ENCODE measurements at places on chromosomes 1 and 21. TPM values are rescaled to one million over a fixed set of nuclear protein-coding genes. Genes with fewer than 3 reads are reported as not detected.

DNA sequence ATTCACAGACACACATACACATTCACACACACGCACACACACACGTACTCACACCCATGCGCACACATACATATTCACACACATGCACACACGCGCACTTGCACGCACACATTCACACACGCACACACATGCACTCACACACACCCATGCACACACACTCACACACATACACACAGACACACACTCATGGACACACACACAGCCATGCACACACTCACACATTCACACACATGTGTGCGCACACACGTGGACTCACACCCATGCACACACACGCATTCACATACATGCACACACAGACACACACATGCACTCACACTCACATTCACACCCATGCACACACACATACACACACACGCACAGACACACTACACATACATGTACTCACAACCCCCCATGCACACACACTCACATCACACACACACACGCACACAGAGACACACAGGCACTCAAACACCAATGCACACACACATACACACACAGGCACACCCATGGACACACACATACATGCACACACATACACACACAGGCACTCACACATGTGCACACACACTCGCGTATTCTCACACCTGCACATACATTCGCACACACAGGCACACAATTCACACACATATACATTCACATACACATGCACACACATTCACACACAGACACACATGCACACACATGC is 589.1 kb downstream of the PTPRU start:
- no peak for DNase-seq

DNA sequence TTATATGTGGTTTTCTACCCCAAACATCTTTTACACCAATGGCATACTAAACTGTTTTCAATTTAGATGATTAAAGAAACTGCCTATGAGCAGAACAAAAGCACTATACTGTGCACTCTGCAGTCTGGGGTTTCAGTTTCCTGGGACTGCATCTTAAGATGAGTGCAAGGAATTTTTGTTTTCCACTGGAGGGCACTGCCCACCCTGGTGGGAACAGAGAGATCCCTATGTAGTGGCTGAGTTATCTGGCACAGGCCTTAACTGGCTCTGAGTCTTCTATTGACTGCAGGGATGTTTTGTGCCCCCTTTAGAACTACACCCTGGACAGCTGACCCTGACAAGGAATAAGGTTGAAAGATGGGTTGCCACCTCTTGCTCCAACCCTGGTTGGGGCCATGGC is 12.0 kb downstream of the PROK1 start:
- DNase-seq = no peak

DNA sequence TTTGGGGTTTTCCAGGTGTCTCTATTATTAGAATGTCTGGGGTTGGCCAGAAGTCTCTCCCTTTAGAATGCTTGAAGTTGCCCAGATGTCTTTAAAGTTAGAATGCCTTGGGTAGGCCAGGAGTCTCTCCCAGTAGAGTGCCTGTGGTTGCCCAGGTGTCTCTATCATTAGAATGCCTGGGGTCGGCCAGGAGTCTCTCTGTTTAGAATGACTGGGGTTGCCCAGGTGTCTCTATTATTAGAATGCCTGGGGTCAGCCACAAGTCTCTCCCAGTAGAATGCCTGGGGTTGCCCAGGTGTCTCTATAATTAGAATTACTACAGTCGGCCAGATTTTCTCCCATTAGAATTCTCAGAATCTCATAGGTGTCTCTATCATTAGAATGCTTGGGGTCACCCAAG is 55.2 kb downstream of the RNF187 start:
- DNase-seq = no peak

DNA sequence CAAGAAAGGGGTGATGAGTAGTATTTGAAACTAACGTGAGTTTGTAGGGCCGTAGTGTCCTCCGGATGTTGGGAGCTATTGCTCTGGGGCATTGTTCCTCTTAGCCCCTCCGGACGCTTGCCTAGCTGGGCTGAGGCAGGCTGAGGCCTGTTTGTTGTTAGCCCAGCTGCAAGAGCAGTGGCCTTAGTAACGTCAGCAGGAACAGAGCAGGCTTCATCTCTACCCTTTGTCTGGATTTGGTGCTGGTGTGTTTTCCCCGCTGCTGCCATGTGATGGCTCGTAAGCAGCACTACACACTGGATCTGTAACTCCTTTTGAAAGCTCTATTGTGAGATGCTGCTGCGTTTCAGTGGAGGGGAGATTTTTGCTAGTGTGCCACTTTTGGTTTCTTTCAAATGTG is 57.6 kb downstream of the DNM3 start:
- no peak for DNase-seq

- no peak for DNase-seq
Observed at GRCh38 chr1:234619794-234620247, 9.8 kb upstream of the IRF2BP2 start.

DNA sequence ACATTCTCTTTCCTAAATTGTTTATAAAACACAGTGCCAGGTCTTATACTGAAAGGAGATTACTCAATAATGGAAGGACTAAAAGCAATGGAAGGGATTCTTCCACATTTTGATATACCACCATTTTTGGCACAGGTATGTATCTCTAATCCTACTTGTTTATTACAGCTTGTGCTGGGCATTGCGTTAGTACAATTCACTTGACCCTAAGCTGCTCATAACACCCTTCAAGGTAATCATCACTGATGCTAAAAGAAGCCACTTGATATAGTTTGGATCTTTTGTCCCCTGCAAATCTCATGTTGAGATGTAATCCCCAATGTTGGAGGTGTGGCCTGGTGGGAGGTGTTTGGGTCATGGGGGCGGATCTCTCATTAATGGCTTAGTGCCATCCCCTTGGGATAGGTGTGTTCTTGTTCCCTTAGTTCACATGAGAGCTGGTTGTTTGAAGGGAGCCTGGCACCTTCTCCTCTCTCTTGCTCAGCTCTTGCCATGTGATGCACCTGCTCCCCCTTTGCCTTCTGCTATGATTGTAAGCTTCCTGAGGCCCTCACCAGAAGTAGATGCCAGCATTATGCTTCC is 71.1 kb downstream of the NIBAN1 start:
- DNase-seq = no peak

DNA sequence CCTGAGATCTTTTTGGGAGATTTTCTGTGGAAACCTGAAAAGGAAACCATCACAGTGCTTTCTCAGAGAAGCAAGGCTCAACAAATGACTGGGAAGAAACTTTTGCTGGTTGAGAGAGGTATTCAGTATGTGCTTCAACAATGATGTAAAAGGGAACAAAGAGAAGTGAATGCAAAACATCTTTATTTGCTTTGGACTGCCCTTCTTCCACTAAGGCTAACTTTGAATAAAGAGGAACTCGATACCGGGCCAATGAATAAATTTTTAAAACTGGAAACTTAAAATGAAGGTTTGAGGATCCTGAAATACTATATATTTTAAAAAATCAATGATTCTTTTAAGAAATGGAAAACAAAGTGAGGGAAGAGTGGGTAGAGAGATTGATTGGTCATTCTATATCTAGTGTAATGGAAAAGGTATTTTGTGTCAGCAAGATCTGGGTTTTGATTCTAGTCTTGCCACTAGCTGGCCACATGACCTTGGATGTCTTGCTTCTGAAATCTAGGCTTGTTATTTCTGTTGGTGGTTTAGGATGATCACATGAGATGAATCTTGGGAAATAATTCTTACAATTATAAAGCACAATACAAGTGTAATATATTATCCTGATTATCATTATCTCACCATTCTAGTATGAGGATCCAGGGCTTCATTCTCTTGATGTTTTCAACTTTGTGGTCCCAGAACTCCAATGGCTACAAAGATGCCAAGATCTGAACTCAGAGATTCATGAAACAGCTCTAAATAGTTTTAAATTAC is 34.6 kb upstream of the APOBEC4 start:
- no peak for DNase-seq

GRCh38 chr1:8701794-8702471 is 115.5 kb downstream of the RERE start:
- no peak for DNase-seq

DNA sequence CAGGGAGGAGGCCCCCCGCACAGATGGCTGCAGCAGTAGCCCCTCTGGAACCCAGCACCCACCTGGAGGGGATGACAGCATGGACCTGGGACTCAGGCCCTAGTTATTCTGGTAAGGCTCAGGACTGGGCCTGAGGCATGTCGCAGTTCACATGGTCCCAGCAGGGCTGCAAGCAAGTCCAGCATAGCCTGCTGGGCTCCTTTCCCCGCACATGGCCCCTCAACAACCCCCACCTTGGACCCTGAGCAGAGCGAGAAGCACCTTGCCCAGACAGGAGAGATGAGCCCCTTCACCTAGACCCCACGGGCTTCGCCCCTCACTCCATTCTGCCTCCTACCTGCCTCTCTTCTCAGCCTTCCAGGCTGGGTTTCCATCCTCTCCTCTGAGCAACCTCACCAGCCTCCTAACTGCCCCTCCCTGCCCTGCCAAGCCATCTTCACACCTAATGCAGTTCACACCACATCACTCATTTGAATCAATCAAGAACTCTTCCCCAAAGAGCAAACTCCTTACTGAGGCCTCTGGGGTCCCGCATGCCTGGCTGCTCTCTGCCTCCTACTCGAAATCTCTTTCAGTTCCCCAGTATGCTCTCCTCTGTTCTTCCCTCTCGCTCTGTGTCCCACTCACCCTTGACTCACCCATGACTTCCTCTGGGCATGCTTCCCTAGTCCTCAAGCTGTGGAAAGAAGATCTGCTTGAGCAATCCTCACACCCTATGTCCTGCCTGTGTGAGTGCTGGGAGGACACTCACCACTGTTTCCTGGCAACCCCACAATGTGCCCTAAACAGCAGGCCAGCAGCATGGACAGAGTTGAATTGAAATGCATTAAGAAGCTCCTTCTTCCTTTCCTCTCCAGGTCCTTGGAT is 9.4 kb upstream of the THEMIS2 start:
- no peak for DNase-seq

DNA sequence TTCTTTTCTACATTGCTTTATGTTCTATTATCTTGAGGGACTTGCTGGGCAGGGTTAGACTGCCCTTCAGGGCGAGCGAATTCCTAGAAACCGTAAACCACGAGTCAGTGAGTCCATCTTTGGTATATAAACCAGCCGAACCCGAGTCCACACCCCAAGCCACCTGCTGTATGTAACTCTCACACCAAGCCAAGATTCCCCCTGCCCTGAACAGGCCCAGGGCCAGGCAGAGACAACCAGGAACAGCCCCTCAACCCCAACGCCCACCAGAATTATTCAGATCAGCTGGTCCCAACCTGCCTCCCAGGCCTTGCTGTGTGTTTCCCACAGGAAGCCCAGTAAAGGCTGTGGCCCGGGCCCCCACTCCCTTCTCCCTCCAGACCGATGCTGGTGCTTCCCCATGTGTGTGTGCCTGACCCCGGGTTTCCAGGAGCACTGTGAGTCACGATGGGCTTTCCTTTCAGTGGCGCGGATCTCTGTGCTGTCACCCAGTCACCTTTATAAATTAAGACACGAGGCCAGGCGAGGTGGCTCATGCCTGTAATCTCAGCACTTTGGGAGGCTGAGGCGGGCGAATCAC is 17.1 kb downstream of the KIF17 start:
- no peak for DNase-seq

GRCh38 chr1:208280681-208281450 is 36.7 kb upstream of the PLXNA2 start:
- DNase-seq = no peak

GRCh38 chr1:183987593-183988318 is 49.8 kb downstream of the COLGALT2 start:
- DNase-seq = no peak

DNA sequence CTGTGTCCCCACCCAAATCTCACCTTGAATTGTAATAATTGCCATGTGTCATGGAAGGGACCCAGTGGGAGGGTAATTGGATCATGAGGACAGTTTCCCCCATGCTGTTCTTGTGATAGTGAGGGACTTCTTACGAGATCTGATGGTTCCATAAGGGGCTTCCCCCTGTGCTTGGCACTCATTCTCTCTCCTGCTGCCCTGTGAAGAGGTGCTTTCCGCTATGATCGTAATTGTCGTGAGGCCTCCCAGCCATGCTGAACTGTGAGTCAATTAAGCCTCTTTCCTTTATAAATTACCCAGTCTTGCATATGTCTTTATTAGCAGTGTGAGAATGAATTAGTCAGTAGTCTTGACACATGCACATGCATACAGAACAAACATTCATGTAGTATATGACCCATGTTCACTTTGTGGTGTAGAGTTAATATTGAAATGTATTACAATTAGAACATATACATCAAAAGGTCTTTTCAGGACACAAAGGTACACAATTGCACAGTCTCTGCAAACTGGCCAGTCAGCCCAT is 16.9 kb upstream of the IFI16 start:
- DNase-seq = no peak

GRCh38 chr1:231272880-231273279 is 31.9 kb downstream of the GNPAT start:
- DNase-seq = no peak

DNA sequence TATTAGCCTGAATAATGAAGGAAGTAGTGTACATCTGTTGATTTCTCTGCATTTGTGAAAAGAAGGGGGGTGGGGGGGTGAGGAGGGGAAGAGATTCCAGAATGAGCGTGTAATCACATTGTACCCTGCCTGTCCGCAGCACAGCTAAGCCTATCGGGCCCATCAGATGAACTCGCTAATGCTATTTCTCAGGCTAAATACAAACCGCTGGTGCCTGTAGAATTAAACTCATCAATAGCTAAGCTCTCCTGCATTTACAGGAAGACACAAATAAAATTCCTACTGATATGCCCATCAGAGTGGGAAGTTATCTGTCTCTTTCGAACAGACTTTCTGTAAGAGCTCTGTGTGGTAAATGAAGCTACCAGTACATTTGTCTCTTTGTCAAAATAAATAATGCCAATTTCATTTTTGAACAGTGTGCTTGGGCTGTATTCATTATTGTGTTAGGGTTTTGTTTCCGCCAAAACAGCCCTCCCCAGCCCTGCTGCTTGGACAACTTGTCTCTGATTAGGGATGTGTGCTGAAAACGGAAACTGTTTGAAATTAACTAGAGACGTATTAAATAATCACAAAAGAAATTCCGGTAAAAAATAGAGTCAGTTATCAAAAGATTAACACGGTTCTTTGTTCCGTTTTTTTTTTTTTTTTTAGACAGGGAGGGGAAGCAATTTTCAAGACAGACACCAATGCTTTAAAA is 305.4 kb downstream of the TTLL7 start:
- no peak for DNase-seq

- DNase-seq = no peak
Observed at GRCh38 chr1:116254776-116255175, 118.3 kb upstream of the ATP1A1 start.

DNA sequence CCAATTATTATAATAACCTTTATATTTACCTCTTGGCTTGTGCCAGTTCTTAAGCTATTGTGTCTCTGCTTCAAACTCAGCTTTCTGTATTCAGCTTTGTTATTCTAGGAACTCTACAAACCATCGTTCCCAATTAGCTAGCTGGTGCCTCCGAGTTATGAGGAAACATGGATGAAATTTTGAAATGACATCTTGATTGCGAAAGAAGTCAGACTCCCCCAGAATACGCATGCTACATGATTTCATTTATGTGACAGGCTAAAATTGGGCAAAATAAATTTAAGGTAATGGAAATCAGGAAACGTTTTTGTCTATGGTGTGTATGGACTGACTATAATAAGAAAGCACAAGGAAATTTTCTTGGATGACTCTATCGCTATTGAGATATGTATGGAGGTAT is 256.8 kb upstream of the NCAM2 start:
- no peak for DNase-seq

CD34 gene
- 77.3 TPM for total RNA-seq

LY9 gene
- 0.71 TPM for total RNA-seq

TEDDM1 gene
- not detected for total RNA-seq

CLDN14 gene
- not detected for total RNA-seq

C1QB gene
- 448 TPM for total RNA-seq

KRTAP7-1 gene
- not detected for total RNA-seq

MUL1 gene
- total RNA-seq = 27.2 TPM

SMIM1 gene
- total RNA-seq = 4.6 TPM

OR2L3 gene
- total RNA-seq = not detected

SORT1 gene
- total RNA-seq = 231 TPM

METTL25B gene
- total RNA-seq = 15.2 TPM

Measured in thoracic aorta (tissue), 2 donors.